ENCODE measurements at places on chromosomes 5 and 9.

GRCh38 chr5:4523038-4523437 lies 617.1 kb upstream of the ADAMTS16 start:
- no peak for DNase-seq

GRCh38 chr5:118015511-118015910 lies 972.8 kb downstream of the DTWD2 start:
- no peak for DNase-seq

- no peak for DNase-seq
Measured at GRCh38 chr5:172243302-172243701, 40.3 kb downstream of the UBTD2 start.

DNA sequence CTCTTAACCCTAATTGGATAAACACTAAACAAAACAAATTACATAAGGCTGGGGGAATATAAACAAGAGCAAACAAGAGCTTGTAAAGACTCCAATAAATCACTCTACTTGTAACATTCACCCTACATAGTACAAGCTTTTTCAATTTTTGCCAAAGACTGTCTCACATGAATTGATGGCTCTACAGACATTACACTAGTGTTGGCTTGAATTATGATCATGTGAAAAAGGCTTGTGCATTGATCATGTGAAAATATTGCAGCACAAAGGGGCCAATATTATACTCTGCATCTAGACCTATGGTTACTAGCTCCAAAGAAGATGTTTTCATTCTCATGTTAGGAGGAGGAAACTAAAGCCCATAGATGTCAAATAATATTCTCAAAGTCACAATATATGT lies 212.6 kb downstream of the MCTP1 start:
- DNase-seq = no peak

- DNase-seq = no peak
Measured at GRCh38 chr5:167451076-167451475, 840.4 kb upstream of the WWC1 start.

DNA sequence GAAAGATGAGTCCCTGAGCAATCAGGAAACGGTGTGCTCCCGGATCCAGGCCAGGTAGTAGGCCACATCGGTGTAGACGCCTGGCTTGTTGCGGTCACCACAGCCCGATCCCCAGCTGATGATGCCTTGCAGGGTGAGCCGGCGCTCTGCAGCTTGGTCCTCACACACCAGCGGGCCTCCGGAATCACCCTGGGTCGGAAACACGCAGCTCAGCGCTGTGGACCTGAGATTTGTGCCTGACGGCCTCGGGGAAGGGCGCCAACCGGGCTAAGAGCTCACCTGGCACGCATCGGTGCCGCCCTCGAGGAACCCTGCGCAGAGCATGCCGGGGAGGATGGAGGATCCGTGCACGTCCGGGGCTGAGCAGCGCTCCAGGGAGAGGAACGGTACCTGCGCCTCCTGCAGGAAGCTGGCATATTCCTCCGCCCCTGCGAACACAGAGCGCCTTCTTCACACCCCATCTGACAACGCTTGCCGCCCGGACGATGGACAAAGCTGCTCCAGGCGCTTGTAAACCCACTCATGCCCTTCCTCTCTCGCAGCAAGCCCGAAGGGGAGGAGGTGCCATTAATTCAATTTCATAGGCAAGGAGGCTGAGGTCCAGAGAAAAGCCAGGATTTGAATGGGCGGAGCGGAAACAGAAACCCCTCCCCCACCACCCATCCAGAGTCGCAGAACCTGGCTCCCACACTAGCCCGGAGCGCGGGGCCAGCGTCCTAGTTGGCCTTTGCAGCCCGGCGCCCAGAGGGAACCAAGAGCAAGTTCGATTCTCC lies 2.0 kb upstream of the PFN3 start:
- DNase-seq = peak; percentile 48

- DNase-seq = no peak
Measured at GRCh38 chr5:65288657-65289056, 193.1 kb downstream of the ADAMTS6 start.

- DNase-seq = no peak
Measured at GRCh38 chr5:159581502-159582249, 251.4 kb upstream of the IL12B start.

DNA sequence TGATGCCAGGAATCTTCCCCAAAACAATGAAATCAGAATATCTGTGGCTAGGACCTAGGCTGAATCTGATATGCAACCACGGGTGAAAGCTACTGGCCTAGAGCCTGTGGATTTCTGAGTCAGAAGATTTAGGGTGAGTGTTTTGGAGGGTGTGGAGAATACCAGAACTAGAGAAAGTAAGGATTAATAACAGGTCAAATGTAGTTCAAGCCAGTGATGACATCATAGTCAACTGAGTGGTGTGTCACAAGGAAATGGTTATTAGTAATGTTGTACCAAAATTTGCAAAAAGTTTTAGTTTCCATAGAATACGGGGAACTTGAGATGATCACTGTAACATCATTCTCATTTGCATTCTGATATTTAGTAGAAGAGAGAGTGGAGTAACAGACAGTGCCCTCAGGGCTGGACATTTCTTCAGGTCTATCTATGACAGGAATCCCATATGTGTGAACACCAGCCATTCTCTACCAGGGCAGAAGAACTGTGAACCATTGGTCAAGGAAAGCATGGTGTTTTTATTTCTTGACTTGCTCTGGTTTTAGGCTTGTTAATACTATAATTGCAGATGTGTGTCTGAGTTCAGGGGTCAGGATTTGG lies 3.7 kb downstream of the GALNT12 start:
- no peak for DNase-seq

DNA sequence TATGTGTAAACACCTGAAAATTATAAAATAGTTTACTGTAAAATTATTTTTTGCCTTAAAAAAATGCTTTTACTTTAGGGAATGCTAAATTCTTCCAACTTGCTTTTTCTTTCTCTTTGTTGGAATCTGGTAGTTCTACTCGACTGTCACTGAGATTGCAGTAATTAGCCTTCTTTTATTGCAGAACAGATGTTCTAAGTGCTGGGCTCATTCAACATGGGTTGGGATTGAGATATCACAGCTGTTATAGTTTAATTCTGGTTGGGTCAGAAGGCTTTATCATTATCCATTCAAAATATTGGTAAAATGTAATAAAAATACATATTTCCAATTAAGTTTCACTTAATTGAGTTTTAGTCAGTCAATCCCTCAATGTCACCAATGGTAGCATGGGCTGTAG lies 686.7 kb downstream of the CDH18 start:
- no peak for DNase-seq

- DNase-seq = no peak
Measured at GRCh38 chr5:167730121-167730520, 561.3 kb upstream of the WWC1 start.

- no peak for DNase-seq
Measured at GRCh38 chr5:35360671-35361070, 130.4 kb upstream of the PRLR start.

DNA sequence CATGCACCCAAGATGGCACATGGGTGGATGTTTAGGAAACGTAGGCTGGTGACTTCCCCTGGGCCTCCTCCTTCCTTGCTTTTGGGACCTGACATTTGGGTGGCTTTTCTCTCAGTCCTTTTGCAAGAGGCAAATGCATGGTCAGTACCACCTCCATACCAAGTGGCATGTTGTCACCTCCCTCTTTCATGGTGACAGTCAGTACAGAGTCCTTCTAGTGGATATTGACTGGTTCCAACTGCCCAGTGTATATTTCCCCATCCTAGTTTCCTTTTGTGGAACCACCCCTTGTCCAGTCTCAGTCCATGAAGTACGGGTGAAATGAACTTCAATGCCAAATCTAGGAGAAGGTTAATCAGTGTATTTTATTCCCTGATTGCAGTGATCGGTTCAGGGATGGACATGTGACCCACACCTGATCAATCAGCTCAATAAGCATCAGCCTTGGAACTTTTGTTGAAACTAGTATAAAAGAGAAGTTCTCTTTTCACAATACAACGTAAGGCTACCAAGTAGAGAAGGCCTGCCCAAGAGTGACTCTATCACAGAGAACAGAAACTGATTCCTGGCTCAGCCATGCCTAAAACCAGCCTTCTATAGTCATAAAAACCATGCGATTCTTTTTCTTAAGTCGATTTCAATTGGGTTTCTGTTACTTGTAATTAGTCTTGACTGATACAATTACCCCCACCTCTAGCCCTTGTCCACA lies 143.4 kb upstream of the KLF9 start:
- DNase-seq = no peak

DNA sequence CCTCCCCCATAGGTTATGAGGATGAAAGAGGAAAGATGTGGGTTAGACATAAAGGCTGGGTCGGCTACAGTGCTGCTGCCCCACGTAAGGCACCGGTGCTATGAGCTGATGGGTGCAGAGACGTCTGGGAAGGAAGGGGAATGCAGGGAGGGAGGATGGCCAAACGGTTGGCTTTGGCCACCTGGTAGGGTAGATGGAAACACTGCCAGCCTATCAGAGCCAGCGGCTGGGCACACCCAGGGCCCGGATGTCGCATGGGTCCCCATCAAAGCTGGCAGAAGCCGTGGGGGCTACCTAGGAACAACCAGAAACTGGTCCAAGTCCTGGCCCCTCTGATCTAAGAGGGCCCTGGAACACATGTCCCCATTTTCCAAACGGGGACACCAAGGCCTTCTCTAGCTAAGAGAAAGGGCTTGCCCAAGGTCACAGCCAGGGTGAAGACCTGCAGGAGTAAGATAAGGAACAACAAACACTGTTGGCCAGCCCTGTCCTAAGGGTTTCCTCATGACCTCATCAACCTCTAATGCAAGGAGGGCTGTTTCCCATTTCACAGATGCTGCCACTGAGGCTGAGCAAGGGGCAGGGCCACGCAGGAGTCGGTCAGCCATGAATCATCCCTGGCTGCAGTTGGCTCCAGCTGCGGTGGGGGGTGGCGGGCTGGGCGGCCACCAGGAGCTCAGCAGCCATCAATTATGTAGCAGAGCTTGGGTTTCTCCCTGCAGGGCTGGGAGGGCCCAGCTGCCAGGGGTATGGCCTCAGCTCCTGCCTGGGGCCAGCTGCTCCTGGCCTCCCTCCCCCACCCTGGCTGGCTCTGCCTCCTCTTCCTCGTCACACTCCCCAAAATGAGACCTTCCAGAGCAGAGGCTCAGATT lies 4.9 kb downstream of the SH3GLB2 start:
- DNase-seq = no peak

- no peak for DNase-seq
Measured at GRCh38 chr9:34513567-34514214, 9.1 kb downstream of the ENHO start.

GRCh38 chr5:143534761-143535154 lies 131.3 kb upstream of the NR3C1 start:
- DNase-seq = no peak

- no peak for DNase-seq
Measured at GRCh38 chr5:72531496-72532190, 24.4 kb upstream of the ZNF366 start.

GRCh38 chr9:69248005-69248404 lies 73.9 kb downstream of the TJP2 start:
- DNase-seq = no peak

DNA sequence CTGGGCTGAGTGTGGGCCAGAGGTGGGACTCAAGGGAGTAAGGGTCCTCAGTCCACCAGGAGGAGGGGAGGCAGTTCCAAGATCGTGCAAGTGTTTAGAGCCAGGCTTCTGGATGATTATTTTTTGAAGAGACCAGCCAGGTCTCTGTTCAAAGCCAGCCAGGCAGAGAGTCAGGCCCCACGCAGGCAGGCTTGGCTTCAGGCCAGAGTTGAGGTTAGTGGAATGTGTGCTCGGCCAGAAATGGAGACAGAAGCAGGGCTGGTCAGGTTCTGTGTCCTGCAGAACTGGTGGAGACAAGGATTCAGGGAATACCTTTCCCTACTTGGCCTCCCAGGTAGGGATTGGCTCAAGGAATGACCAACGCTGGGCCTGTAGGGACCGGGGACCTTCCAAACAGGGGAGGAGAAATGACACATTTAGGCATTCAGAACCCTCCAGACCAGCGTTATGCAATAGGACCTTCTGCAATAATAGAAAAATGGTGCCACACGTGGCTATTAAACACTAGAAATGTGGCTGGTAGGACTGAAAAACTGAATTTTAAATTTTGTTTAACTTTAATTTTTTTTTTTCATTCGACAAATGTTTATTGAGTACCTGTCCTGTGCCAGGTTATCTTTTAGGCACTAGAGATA lies 106.2 kb downstream of the CMYA5 start:
- peak; percentile 58 for DNase-seq

DNA sequence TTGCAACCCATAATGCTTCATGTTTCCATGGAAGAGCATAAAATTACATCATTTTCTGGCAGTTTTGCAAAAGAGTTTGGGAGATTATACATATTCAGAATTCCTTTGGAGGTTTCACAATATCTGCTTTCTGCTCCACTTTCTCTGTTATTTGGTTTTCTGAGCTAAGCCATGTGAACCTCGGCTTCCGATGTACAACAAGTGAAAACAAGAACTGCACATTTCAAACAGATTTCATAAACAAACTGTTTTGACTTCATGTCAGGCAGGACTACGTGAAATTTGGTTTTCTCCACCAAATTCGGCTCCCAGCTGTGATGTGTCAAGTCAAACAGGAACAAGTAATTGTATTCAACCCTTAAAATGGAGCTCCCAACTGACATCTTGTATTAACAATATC lies 609.8 kb downstream of the IRX1 start:
- DNase-seq = no peak

GRCh38 chr5:132225165-132226032 lies 2.3 kb downstream of the P4HA2 start:
- DNase-seq = peak; percentile 40

DNA sequence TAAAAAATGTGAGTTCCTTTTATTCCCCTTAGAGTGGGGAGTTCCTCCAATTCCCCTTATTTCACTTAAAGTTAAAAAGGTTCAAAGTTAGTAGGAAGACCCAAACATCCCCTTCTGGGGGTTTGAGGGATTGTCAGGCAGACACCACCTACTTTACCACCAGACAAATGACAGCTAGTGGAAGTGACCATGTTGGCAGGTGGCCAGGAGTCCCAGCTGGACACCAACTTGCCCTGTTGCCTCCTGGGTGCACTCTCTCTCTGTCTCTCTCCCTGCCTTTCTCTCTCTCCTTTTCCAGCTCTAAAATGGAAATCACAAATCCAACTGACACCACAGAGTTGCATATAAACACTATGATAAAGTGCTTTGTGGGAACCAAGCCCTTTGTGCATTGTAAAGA lies 307.7 kb upstream of the TLE4 start:
- no peak for DNase-seq

DNA sequence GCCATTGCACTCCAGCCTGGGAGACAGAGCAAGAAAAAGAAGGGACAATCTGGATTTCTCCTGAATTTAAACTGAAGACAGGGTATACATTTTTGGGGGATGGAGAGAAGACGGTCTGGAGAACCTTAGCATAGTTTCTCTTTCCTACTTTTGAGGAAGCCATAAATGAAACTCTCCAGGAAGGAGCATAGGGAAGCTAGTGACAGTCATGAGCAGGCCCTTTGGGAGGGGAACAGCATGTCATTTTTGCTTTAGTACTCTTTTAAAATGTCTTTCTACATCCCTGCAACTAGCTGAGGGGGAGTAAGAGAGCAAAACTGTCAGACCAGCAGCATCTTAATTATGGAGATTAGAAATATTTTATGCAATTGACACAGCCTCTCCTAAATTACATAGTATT lies 8.2 kb upstream of the SLC44A1 start:
- no peak for DNase-seq

DNA sequence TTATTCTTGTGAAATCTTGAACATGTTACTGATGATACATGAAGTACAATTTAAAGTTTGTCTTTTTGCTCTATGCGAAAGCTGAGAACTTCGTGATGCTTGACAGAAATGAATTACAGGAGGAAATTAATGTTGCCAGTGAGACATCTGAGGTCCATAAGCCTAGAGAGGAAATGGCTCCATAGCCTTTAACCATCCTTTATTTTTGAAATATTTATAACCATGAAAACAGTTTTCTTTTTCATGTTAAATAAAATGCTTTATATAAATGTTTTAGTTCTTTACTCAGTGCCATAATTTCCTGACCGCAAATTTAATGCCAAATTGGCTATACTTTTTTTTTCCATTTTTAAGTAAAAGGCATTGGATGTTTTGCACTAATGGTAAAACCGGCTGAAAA lies 29.1 kb downstream of the F2RL2 start:
- no peak for DNase-seq
